ENCODE measurements at places on chromosomes 16 and 17.

DNA sequence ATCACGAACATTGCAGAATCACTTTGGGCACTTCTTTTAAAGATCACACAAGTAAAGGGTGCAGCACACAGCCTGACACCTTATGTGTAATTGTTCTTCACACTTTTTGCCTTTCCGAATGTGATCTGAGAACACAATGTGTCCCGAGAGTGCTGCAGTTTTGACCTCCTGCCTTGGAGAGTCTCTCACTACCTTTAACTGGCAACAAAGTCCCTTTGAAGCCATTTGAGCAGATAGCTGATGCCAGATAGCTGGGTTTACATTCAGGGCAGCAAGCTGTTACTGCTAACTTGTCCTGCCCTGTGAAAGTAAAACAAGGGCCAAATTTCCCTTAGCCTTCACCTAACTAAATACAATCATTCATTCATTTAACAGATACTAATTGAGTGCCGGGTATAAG is 411.0 kb upstream of the DYNLRB2 start:
- DNase-seq, result no peak

DNA sequence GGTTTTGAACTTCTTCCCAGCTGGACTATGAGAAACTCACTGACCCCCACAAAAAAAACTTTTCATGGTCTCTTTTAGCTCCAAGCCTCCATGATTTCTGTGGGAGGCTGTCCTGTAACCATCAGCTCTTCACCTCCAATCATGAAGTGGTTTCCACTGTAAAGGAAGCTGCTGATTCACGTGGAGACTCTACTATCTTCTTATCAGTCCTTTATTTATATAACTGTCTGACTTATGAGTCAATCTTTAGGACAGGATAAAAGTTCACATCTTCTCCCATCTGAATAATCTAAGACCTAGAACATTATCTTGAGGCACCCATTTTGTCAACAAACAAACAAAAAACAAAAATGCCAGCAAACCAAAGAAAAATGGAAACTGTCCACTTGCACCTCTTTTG is 409.9 kb downstream of the SLC39A11 start:
- DNase-seq, result no peak

DNA sequence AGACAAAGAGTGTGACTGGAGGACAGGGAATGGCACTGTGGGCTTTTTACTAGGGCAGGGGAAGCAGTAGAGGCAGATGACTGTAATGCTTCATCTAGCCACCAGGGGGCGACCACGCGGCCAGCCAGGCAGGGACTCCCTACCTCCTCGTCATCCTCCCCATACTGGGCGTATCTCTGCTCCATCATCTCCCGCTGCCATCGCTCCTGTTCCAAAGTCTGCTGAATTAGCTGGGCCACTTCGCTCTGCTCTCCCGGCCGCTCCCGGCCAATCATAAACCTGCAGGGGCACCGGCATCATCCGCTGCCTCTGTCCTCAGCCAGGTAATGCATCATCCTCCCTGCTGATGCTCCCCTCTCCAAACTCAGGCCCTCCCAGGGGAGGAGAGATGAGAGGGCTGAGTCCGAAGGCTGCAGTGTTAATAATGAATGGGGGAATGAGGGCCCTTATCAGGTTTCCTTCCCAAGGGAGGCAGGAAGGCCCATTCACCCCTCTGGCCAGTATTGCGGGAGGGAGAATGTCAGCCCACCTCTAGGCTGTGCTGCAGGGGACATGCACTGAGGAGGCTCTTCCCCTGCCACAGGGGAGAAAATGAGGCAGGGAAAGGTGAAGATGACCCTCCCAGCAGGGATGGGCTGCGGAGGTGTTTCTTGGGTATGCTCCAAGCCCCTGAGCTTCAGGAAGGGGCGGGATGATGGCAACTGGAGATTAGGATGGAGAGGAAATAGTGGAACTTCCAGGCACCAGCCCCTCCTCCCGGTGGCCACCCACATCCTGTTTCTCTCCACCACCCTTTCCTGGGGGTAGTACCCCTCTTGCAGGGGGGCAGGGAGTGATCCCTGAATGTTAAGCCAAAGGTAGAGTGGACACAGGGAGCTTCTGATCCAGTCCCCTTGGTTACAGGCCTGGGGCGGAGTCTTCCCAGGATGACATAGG is 10.3 kb upstream of the SAMD14 start:
- no peak for DNase-seq

DNA sequence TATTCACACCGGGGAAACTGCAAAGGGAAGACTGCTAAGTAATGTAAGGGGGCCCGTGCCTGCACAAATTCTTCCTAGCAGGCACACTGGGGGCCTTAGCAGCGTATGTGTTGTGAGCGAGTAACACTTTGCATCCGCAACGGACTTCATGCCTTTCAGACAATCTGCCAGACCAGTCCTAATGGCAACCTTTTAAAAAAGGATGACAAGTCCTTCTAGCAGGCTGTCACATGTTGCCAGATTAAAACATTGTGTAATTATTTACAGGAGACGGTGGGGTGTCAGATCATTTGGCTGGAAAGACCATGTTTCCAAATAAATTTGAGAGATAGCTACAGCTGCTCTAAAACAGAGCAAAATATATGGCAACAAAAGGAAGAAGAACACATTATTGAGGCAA is 46.1 kb downstream of the CPPED1 start:
- no peak for DNase-seq

GRCh38 chr17:65355246-65355645 is 206.2 kb downstream of the AXIN2 start:
- no peak for DNase-seq

DNA sequence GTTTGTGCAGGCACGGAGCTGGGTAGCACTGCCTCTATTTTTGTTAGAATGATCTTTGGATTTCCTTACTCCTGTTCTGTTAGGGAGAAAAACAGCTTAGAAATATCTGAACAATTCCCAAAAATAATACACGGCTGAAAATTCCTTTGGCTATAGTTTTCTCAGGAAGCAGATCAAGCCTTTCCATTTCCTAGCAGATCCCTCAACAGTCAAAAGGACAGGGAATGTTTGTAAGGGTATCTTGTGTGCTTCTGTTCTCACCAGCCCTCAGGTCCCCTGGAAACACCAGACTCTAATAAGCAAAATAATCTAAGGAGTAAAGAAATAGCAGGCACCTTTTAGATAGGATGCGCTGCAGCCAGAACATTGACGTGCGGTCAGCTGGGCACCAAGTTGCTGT is 30.5 kb upstream of the WSB1 start:
- DNase-seq, result no peak

- no peak for DNase-seq
These were observed 117.3 kb upstream of the TBX2 start for GRCh38 chr17:61282377-61282776.

- DNase-seq, result no peak
These were observed 11.2 kb downstream of the METRNL start for GRCh38 chr17:83090444-83091256.

DNA sequence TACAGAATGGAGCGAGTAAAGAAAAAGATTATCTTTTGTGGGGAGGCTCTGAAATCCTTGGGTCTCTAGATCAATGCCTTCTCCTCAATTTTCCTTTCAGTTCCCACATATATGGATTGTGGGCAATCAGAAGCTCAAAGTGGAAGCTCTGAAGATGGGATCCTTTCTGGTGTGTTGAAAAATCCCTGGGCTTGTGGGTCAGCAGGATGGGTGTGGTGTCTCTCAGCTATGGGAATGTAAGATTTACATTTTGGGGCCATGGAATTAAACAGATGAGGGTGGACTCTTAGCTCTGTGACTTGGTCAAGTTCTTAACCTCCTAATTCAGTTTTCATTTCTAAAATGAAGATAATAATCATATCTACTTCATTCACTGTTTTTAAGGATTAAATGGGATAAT is 231.9 kb upstream of the CA10 start:
- no peak for DNase-seq

- no peak for DNase-seq
These were observed 290.6 kb downstream of the WWOX start for GRCh38 chr16:78390092-78390491.

DNA sequence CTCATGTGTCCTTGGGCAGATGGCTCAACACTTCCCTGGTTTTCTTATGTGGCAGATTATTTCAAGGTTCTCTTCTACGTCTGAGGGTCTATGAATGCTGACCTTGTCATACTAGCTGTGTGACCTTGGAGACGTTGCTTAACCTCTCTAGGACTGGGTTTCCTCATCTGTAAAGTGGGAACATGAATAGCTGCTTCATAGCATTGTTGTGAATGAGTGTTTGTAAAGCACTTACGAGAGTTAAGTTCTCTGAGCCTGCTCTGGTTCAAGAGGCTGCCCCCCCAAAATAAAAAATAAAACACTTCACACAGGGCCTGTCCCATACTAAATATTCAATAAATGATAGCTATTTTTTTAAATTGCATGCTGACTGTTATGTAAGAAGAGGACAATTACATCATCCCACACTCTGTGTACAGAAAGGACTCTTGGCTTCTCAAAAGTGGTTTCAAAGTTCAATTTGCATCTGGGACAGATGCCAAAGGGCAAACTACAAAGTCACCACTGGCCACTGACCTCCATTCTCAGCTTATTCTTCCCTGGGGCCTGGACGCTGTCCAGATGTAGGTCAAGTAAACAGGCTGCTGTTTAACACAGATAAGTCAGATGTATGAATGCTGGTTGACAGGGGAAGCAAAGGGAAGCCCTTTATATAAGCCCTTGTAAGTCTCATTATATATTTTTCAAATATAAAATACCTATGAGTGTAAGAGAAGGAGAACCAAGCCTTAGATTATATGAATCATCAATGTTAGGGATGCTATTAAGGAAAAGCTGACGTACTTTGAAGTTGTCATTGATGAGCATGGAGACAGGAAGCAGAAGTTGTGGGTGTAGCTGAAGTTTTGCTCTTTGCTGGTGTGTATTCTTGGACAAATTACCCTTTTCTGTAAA is 15.4 kb upstream of the NDEL1 start:
- no peak for DNase-seq

DNA sequence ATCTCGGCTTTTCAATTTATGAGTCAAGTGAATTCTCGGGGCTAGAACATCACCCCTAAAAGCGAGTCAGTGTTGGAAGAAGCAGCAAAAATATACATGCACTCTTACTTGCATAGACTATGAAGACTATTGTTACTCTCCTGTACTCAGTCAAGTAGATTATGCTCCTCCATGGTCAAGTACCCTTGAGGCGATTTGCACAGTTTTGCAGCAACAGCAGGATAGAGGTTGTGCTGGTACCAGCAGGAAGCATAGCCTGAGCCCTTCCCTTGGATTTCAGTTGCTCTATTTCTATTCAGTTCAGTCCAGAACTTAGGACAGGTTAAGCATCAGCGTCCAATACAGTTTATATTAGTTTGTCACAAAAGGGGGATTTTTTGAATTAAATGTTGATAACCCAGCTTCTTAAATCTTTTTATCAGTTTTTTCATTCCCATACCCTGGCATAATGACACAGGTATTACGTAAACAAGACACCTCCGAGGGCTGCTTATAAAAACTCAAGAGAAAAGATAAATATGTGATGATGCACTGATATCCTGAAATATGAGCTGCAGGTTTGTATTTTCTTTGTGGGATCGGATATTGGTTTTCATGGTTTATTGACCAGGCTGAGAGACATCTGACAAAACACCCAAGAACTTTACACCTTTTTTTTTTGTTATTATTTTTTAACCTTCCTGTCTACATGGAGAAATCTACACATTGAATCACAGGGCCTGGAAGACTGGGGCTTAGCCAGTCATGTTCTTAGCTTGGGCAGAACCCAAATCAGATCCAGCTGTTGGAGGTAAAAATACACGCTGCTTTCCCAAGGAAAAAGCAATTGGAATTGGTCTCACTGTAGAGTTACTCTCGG is 144.1 kb downstream of the PITPNC1 start:
- no peak for DNase-seq

GRCh38 chr16:424623-425081 is 797 bp upstream of the RAB11FIP3 start:
- no peak for DNase-seq

DNA sequence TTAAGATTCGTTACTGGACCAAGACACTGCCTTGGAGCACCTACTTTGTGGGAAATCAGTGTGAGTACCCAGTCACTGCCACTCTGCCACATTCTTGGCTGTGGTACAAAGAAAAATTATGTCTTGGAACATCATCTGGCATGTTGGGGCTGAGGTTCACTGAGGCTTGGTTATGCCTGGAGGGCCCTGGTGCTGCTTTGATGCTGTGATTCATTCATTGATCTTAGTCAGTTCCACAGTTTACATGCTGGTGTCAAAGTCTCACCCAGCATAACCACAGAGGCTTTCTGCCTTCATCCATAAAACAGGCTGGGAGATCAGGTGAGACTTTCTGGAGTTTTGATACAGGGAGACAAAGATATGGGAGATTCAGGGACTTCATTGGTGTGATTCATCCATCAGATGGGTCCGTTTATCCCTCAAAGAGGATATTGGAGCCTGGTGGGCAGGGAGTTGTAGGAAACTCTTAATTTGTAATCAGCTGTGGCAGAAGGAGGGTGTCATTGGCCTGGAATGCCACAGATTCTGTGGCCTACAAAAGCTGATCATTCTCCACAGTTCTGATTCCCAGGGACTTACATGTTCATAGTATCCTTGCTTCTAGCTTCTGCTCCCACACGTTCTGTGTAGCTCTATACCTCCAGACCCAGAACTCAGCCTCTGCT is 322.5 kb downstream of the PMP22 start:
- no peak for DNase-seq

DNA sequence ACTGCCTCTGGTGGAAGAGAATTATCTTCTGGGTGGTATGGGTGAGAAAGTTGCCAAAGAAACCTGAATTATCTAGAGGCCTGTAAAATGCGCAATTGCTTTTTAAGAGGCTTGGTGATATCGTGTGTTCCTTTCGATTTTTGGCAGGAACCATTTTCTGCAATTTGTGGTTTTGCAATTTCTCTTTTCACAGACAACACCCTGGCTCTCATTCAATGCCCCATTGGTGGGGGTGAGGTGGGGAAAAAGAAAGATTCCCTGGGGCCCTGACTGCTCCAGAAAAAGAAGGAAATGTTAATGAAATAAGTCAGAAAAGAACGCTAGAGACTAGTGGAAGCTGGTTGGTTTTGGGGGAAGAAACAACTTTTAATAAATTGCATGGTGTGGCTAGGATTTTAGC is 77.4 kb downstream of the ANKFN1 start:
- no peak for DNase-seq

GRCh38 chr16:3134338-3135125 is at the start of gene ZNF213:
Gene ZNF213, plus strand, starts transcription at chr16:3135029. Its CDS starts 2,252 bp downstream, at chr16:3137281.
- peak; percentile 99 for DNase-seq

- DNase-seq, result no peak
These were observed 1.4 kb downstream of the UBE2O start for GRCh38 chr17:76451506-76451905.
